CD8-positive, alpha-beta memory T cell (primary cell): ENCODE measurements at places on chromosomes 3 and 15.

DNA sequence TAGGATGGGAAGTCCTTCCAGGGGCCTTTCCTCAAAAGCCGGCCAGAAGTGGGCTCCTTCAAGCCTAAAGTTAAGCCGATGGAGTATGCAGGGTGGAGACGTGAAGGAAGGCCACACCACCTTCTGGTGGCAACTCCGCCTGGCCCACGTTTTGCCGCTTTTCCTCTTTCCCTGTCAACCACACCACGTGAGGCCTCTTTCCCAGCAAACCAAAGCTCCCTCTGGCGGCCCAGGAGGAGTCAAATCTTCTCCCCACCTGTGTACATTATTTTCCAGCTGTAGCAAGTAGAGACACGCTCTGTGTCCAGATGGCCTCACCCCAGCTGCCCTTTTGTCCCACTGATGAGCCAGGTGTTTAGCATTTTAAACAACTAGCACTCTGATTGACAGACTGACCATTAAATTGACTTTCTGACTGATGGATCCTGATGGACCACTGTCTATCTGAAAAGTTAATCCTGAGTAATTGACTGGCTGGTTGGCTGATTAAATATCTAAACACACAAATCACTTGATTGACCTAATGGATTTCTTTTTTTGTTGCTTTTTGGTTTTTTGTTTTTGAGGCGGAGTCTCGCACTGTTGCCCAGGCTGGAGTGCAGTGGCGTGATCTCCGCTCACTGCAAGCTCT is 59.6 kb upstream of the ZBTB38 start:
- H3K36me3 ChIP-seq = no peaks in the 10 kb centered on the region
- no peak overlapping the region for H3K4me3 ChIP-seq
- H3K4me1 ChIP-seq = peaks cover 63% of the 10 kb centered on the region
- H3K27ac ChIP-seq = no peak overlapping the region

- no peaks in the 10 kb centered on the region for H3K36me3 ChIP-seq
- H3K27ac ChIP-seq = no peak overlapping the region
- no peak overlapping the region for H3K4me3 ChIP-seq
- DNase-seq = no peak
These were observed 139.1 kb downstream of the GBE1 start for GRCh38 chr3:81622395-81622794.

DNA sequence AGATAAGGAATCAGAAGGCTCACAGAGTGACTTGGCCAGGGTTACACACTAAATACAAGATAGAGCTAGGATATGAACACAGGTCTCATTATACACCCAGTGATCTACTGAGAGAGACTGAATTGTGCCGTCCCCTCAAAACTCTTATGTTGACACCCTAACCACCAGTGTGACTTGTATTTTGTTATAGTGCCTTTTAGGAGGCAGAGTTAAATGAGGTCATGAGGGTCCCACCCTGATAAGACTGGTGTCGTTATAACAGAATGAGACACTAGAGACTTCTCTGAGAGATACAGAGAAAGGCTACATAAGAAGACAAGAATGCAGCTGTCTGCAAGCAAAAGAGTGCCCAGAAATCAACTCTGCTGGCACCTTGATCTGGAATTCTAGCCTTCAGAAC is 12.6 kb downstream of the KPNA1 start:
- peaks cover 16% of the 10 kb centered on the region for H3K4me1 ChIP-seq
- no peaks in the 10 kb centered on the region for H3K36me3 ChIP-seq
- DNase-seq = no peak
- no peaks in the 10 kb centered on the region for H3K27me3 ChIP-seq

DNA sequence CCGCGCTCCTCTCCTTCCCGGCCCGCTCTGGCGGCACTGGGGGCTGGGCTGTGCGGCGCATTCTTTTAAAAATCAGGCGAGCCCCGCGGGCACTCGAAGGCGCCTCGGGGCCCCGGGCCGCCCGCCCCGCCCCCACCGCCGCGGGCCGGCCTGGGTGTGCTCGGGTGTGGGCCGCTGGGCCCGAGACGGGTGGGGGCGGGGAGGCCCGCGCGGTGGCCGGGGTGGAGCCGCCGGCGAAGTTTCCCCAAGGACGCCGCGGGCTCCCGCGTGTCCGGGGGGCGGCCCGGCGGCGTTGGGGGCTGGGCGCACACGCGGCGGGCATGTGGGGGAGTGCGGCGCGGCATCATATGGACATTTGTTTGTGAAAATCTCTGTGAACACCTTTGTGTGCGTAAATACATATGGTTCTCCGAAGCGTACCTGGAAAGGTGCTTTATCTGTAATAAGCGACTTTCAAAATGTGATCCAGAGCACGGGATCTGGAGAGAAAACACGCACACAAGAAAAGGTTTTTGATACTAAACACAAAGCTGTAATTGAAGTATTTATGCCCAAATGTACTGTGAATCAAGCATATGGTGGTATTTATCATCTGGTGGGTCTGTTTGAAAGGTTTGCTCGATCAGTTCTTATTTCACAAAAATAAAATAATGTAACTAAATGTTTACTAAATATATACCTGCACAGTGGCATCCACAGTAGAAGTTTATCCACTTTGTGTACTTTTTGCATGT is 612 bp upstream of the TBL1XR1 start:
- H3K36me3 ChIP-seq = no peaks in the 10 kb centered on the region
- DNase-seq = no peak
- H3K27me3 ChIP-seq = no peaks in the 10 kb centered on the region
- H3K4me3 ChIP-seq = peak overlapping the region; percentile 69
- peaks cover 60% of the 10 kb centered on the region for H3K4me1 ChIP-seq

DNA sequence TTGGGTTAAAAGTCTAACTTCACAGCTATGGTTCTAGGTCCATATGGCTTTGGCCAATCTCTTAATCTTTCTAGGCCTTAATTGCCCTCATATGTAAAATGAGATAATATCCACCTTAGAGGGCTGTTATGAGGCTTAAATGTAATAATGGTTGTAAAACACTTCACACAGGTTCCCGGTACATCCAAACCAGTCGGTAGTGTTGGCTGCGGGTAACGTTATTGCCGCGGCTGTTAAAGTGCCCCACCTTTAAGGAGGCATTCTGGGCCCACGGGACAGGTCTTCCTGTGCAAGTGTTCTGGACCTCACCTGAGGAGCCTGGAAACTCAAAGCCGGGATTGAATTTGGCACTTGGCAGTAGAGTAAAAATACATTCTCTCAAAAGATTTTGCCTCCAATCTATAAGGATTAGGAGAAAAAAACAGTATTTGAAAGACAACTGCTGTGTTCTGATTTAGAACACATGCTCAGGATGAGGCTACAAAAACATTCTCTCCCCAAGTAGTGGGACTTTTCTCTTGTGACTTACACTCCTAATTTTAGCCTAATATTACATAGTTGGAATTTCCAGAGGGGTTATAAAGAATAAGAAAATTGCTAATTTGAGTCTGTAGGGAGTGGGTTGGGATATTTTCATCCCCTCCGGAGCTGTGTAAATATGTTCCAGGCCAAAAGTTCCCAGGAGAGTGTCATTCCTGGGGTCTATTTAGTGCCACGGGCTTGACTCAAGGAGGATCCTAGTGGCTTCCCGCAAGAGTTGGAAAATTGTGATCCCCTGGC is 44.9 kb upstream of the TSEN2 start:
- H3K36me3 ChIP-seq = no peaks in the 10 kb centered on the region
- no peak overlapping the region for H3K27ac ChIP-seq
- DNase-seq = no peak
- no peak overlapping the region for H3K4me3 ChIP-seq

DNA sequence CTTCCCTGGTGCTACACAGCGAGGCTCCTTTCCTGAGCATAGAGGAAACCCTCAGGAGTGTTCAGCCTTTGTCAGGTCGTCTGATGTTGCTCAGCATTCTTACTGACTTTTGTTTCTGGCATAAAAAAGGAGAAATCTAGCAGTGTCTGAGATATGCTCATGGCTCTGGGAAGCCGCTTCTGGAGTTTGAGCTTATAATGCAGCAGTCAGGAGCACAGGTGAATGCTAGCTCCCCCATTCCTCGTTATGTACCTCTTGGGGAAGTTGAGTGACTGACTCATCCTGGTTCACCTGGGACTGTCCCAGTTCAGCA is 49.2 kb upstream of the MYZAP start:
- no peak for DNase-seq
- H3K27ac ChIP-seq = no peak overlapping the region
- no peaks in the 10 kb centered on the region for H3K27me3 ChIP-seq

DNA sequence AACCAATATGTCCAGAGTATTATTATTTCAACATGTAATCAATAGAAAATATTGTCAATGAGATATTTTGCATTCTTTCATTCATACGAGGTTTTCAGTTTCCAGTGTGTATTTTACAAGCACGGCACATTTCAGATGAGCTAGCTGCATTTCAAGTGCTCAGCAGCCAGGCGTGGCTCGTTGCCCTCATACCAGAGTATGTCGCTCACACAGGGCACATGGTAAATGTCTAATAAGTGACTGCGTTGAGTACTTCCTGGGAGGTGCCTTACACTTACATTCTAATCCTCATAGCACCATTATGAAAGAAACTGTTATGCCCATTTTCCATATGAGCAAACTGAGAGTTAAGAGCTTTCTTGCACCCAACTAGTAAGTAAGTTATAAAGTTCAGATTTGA is 47.4 kb downstream of the TMEM266 start:
- DNase-seq = no peak
- H3K27me3 ChIP-seq = no peaks in the 10 kb centered on the region
- no peak overlapping the region for H3K27ac ChIP-seq
- no peaks in the 10 kb centered on the region for H3K36me3 ChIP-seq
- H3K4me1 ChIP-seq = no peaks in the 10 kb centered on the region
- H3K4me3 ChIP-seq = no peak overlapping the region

DNA sequence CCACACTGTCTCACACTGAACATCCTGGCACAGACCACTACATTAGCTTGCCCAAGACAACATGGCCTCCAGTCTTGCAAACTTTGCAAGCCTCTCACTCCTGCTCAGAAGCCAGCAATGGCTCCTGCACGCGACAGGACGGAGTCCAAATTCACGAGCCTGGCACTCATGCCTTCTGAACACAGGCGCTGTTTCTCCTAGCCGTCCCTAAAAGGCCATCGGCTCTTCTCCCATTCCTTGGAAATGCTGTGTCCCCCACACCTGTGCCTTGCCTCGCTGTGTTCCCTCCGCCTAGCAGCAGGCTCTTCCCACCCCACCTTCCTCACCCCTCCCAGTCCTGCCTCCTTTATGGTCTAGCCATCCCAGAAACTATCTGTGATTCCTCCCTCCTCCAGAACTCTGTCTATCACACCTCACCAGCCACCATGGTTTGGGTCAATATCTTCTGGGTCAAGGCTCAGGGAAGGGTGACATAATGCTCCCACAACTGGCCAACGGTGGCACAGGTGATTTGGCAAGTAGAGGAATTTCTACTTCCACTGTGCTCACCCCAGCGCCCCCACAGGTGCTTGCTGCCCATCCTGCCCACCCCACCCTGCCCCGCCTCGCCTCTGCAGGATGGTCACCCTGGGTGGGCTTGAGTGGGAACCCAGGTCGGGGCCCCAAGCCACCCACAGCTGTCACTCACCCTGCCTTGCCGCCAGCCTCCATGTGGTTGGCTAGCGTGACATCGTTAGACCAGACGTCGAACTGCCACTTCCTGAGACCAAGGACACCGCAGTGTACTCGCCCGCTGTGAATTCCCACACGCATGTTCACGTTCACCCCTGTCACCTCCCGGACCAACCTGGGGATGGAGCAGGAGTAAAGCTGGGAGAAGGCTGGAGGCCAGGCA is 120.7 kb downstream of the ADCY5 start:
- H3K4me3 ChIP-seq = no peak overlapping the region
- no peaks in the 10 kb centered on the region for H3K36me3 ChIP-seq
- no peak overlapping the region for H3K27ac ChIP-seq
- H3K4me1 ChIP-seq = no peaks in the 10 kb centered on the region
- DNase-seq = no peak

DNA sequence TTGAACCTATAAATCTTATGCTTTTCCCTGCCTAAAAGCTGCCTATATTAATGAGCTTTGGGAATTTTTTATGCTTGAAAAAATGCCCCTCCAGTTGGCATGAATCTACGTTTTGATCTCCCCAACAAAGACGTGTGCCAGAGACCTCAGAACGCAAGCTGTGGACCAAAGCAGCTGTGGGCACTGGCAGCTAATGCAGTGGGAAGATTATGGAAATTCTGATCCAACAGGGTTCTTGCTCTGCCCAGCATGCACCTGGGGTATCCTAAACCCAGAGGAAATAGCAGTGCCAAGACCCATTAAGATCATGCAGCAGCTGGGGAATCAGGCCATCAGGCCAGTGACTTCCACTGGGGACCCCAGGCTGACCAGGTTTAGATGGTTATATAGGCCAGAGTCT is 423.0 kb downstream of the ZBBX start:
- no peak overlapping the region for H3K27ac ChIP-seq
- H3K4me1 ChIP-seq = no peaks in the 10 kb centered on the region
- no peak for DNase-seq
- no peaks in the 10 kb centered on the region for H3K36me3 ChIP-seq
- no peaks in the 10 kb centered on the region for H3K27me3 ChIP-seq
- no peak overlapping the region for H3K4me3 ChIP-seq

DNA sequence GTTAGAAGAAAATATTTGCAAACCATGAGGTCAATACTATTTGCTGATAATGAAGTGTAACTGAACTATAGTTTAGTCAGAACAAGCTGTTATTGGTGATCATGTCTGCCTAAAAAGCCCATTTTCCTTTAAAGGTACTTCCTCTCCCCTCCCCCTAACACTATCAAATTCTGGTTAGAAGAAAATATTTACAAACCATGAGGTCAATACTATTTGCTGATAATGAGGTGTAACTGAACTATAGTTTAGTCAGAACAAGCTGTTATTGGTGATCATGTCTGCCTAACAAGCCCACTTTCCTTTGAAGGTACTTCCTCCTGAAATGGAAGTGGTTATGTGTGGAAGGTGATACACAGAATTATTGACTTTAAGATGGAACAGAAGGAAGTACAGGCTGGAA is 46.9 kb downstream of the PROS1 start:
- H3K27ac ChIP-seq = no peak overlapping the region
- no peak overlapping the region for H3K4me3 ChIP-seq
- no peaks in the 10 kb centered on the region for H3K4me1 ChIP-seq
- H3K36me3 ChIP-seq = no peaks in the 10 kb centered on the region
- no peak for DNase-seq

- no peak overlapping the region for H3K4me3 ChIP-seq
- H3K36me3 ChIP-seq = no peaks in the 10 kb centered on the region
- no peak for DNase-seq
- H3K27ac ChIP-seq = no peak overlapping the region
- no peaks in the 10 kb centered on the region for H3K27me3 ChIP-seq
These were observed 359.4 kb downstream of the VPS13C start for GRCh38 chr15:61700803-61701202.

DNA sequence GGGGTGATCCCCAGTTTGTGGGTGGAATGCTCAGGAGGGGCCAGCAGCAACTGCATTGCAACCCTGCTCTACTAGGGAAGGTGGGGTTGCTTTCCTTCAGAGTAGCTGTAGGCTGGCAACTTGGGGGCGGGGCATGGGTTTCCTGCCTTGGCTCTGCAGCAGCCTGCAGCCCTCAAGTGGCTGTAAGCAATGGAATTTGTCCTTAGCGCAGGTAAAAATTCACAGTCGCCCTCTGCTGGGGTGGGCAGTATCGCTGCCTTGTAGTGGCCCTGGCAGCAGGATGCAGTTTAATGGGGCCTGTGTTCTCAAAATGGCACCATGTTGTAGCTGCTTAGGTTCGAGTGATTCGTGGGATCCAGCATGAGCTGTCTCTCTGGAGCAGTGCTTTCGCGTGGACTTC is 29.8 kb downstream of the STT3B start:
- H3K27me3 ChIP-seq = no peaks in the 10 kb centered on the region
- no peak overlapping the region for H3K4me3 ChIP-seq
- no peaks in the 10 kb centered on the region for H3K36me3 ChIP-seq
- peak; percentile 46 for DNase-seq
